RWPE1 (cell line): ENCODE measurements at places on chromosomes 5 and 9.

DNA sequence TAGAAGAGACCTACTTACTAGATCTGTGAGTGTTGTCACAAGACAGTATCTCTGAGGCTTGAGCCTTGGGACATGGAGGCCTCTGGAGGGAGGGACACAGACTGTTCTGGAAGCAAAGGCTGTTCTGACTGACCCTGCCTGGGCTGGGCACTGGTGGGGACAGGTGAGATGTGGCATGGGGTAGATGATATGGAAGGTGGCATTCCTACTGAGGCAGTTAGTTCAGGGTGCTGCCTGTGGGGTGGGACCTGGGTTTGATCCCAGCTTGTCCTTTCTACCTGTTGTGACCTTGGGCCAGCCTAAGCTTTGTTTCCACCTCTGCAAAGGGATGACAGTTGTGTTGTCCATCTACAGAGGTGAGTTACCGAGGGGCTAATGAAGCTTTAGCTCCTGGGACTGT is 140.2 kb downstream of the C9orf50 start:
- DNase-seq: no peak

GRCh38 chr5:122150215-122150614 is 20.9 kb downstream of the ZNF474 start:
- DNase-seq: no peak

- no peak for DNase-seq
These were observed 268.6 kb upstream of the MVB12B start for GRCh38 chr9:126058011-126058531.

- no peak for DNase-seq
These were observed 45.1 kb upstream of the DAB2 start for GRCh38 chr5:39469777-39470415.

- DNase-seq: no peak
These were observed 14.1 kb downstream of the ERP44 start for GRCh38 chr9:100084734-100085133.
